ENCODE measurements at places on chromosomes 3 and 15.

- no peak for DNase-seq
Measured at GRCh38 chr3:30643763-30644462, 37.5 kb downstream of the TGFBR2 start.

- DNase-seq = no peak
Measured at GRCh38 chr3:98180319-98180890, 13.9 kb downstream of the OR5H15 start.

- DNase-seq = no peak
Measured at GRCh38 chr3:132265488-132265887, 51.7 kb upstream of the ACP3 start.

GRCh38 chr3:128495435-128495970 is 2.5 kb upstream of the GATA2 start:
- DNase-seq = no peak

GRCh38 chr3:115616461-115616860 is 6.8 kb upstream of the GAP43 start:
- DNase-seq = no peak

DNA sequence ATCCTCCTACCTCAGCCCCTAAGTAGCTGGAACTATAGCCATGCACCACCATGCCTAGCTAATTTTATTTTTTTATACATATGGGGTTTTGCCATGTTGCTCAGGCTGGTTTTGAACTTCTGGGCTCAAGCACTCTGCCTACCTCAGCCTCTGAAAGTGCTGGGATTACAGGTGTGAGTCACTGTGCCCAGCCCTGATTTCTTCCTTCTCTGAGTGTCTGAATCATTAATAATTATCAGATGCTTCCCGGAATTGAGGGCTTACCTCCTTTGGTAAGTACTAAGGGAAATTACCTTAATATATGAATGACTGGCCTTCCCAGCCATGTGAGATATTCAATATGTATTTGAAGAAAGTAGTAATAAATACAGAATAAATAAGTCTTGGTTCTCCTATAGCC is 7.2 kb downstream of the CLPX start:
- DNase-seq = no peak

DNA sequence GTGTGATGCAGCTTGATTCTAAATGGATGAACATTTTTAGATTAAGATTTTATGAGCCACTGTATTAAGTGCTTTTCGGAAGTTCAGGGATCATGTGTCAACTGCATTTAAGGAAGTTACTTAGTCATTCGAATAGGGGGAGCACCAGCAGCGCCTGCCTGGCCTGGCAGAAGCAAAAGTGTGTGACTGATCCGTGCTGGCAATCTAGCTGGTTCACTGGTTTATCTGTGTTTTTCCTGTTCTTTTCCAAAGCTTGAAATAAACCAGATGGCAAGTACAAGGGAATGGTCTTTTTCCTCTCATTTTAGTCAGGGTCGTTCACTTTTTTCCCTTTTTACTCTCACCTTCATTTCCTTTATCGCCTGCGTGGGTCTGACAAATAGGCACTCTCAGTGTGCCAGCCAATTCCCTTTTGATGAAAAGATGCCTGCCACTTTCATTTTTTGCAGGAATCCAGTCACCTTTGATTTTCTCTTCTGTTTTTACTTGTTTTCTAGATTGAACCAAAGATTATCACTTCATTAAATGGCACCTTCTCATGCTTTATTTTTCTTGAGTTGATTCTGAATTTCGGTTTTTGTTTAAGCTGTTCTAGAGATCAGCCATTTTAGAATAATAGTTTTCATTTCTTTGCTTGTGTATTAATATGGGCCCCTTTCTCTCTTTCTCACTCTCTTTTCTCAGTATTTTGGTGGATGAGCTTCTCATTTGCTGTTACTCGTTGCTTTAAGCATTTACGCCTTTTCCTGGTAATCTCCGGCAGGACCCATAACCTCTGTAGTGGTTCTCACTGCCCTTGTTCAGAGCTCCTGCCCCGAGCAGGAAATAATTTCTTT is 2.8 kb downstream of the ABHD2 start:
- DNase-seq = peak; percentile 21

DNA sequence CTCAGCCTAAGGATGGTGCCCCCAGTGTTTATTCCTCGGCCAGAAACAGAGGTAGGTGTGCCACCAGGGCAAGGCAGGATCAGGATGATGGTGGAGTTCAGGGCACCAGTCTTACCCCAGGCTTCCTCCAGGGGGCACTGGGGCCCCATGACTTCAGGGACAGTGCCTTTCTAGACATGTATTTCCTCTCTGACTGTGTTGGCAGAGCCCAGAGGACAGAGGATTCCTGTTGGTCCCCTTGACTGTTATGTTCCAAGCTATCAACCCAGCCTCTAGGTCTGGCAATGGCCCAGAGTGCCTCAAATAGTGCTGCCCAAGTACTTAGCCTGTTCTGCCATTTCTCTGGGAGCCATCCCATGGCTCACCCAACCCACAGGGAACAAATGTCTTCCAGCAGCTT is 2.8 kb downstream of the HEMK1 start:
- DNase-seq = peak; percentile 77

GRCh38 chr3:13782501-13782900 is 97.4 kb downstream of the WNT7A start:
- no peak for DNase-seq

- DNase-seq = no peak
Measured at GRCh38 chr3:69695443-69695842, 43.8 kb upstream of the MITF start.

DNA sequence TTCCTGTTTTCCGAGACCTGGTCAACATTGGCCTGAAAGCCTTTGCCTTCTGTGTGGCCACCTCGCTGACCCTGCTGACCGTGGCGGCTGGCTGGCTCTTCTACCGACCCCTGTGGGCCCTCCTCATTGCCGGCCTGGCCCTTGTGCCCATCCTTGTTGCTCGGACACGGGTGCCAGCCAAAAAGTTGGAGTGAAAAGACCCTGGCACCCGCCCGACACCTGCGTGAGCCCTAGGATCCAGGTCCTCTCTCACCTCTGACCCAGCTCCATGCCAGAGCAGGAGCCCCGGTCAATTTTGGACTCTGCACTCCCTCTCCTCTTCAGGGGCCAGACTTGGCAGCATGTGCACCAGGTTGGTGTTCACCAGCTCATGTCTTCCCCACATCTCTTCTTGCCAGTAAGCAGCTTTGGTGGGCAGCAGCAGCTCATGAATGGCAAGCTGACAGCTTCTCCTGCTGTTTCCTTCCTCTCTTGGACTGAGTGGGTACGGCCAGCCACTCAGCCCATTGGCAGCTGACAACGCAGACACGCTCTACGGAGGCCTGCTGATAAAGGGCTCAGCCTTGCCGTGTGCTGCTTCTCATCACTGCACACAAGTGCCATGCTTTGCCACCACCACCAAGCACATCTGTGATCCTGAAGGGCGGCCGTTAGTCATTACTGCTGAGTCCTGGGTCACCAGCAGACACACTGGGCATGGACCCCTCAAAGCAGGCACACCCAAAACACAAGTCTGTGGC is 16.9 kb downstream of the TMEM43 start:
- no peak for DNase-seq

DNA sequence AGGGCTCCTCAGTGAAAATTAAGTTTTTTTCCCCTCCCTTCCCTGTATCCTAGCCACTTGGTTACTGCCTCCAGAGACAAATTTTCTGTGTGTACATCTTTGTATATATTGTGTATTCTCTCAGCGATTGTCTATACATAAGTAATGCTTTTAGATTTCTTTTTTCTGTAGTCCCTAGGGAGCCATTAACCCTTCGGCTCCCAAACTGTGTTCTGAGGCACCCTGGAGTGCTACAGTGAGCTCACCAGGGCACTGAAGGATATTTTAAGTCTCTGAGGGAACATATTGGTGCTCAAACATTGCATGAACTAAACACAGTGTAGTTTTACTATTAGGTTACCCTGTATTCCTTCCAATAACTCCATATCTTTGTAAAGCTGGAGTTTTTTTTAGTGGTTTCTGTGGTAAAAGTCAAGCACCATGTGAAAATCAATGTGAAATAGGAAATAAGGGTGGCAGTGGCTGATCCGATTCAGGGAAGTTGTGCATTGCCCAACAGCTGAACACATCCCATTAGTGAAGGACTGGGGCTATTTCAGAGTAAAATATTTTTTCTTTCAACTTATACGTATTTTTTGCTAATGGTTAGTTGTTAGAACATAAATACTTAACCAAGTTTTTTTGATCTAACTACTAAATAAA is 43.0 kb downstream of the USP13 start:
- no peak for DNase-seq

GRCh38 chr3:9732080-9732739 is 675 bp downstream of the BRPF1 start:
- DNase-seq = peak; percentile 17

GRCh38 chr3:134769287-134769868 is 25.7 kb upstream of the EPHB1 start:
- no peak for DNase-seq

GRCh38 chr3:87615506-87615905 is 339.1 kb upstream of the POU1F1 start:
- no peak for DNase-seq

DNA sequence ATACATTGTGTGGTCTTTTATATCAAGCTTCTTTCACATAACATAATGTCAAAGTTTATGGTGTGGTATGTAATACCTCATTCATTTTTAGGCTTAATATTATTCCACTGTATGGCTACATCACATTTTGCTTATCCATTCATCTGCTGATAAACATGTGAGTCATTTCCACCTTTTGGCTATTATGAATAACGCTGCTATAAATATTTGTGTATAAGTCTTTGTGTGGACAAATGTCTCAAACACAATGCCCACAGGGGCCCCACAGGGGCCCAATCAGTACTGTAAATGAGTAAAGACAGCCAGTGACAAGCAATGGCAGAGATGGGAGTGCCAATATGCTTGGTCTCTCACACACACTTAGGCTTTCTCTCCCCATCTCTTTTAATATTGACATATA is 54.2 kb downstream of the PIK3R4 start:
- no peak for DNase-seq

GRCh38 chr15:41801850-41802455 is 25.9 kb upstream of the JMJD7 start:
- DNase-seq = no peak

- no peak for DNase-seq
Measured at GRCh38 chr15:28043691-28044091, 55.4 kb downstream of the OCA2 start.

- DNase-seq = no peak
Measured at GRCh38 chr3:25604107-25604805, 60.5 kb downstream of the TOP2B start.

DNA sequence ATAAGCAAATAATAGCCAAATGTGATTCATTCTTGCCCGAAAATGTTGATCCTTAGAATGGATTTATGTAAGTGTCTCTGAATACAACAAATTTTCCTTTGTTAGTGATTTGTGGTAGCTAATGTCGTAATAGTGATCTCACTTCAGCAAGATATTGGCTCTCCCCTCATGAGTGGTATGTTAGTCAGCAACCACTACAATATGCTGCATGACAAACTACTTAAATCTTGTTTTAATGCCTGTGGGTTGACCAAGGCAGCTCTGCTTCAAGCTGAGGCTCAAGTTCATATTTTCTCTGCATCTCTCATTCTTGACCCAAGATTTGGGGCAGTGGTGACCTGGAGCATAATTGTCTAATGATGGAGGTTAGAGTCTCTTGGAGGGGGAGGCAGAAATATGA is 49.8 kb upstream of the GALNT15 start:
- DNase-seq = no peak

DNA sequence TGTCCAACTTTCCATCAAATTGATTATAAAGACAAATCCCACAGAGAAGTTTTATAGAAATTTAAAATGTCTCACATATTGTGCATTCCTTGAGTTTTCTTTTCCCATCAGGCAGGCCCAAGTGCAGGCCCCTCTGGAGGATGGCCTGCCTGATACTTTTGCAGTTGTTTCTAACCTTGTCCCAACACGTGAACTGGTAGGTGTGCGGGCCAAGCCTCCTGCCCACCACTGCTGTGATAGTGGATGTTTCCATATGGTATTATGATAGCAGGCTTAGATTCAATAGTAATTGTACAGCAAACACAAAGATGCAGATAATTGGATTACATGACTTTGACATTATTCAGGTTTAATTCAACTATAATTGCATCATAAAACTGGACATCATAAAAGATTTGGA is 1.4 kb downstream of the P2RY12 start:
- no peak for DNase-seq

DNA sequence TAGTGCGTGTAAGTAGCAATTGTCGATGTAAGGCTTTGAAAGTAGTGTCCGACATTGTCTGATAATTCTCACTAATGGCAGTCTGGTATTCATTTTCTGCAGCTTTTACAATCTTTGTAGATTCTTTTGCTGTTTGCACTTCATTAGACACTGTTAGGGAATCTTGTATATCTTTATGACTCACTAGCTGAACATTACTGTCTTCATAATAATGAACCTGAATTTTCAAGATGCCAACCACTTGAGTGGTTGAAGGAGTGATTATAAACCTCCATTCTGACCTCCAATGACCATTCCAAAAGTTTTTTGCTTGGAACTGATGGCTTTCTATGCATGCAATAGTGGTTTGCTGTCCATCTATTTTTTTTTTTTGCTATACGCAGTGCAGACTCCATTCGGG is 76.4 kb upstream of the MFGE8 start:
- DNase-seq = no peak

DNA sequence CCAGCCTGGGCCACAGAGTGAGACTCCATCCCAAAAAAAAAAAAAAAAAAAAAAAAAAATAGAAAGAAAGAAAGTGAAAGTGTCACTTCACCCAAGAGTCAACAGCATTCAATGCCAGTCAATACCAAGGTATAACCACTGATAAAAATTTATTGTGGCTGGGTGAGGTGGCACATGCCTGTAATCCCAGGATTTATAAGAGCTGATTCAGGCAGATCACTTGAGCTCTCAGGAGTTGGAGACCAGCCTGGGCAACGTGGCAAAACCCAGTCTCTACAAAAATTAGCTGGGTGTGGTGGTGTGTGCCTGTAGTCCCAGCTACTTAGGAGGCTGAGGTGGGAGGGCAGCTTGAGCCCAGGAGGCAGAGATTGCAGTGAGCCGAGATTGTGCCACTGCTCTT is 46.5 kb upstream of the PIK3CB start:
- DNase-seq = no peak

DNA sequence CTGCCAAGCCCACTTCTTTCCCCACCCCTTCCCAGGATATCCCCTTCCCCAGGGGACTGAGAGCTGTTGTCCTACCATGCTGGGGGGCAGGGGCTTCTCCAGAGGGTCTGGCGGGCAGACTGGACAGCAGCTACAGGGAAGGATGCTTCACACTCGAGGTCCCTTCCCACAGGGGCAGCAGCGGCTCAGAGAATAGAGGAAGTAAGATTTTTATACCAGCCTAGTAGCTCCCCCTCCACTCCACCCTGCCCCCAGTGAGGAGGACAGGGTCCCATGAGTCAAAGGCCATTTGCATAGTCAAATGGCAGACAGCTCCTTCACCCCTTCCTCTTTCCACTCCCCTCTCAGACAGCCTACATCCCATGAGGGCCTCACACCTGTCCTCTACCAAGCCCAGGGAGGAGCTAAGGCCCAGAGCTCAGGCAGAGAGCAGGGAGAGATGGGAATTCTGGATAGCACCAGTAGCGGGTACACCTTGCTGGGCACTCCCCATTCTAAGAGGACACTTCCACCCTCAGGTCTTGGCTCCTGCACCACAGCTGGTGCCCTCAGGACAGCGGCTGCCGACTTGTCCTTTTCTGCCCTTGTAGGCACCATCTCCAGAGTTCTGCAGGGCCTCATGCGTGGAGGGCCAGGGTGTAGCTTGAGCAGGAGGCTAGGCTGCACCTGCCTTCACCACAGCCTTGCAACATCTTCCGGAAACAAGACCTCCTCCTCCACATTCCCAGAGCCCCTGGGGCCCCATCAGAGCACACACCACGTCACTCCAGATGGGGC is at the start of gene TLR9:
TLR9 (minus strand) TSS at position 194 of the 777 bp plus-strand sequence; CDS start at position 78, 116 bp downstream.
- DNase-seq = no peak

- no peak for DNase-seq
Measured at GRCh38 chr3:151011427-151011826, 38.9 kb upstream of the CLRN1 start.

GRCh38 chr3:52798376-52798977 is 3.9 kb downstream of the ITIH3 start:
- DNase-seq = no peak

Measured in stimulated activated CD4-positive, alpha-beta T cell treated with anti-CD3 and anti-CD28 coated beads, Interleukin-1b, Interleukin-23, amount 100 ng/mL, for 4 hours (primary cell).